NCI-H460 (cell line): ENCODE measurements at places on chromosomes 4 and X. TPM values are rescaled to one million over a fixed set of nuclear protein-coding genes. Genes with fewer than 3 reads are reported as not detected.

The EDA2R gene
- 30.6 and 32.2 TPM in 2 replicates for total RNA-seq

DNA sequence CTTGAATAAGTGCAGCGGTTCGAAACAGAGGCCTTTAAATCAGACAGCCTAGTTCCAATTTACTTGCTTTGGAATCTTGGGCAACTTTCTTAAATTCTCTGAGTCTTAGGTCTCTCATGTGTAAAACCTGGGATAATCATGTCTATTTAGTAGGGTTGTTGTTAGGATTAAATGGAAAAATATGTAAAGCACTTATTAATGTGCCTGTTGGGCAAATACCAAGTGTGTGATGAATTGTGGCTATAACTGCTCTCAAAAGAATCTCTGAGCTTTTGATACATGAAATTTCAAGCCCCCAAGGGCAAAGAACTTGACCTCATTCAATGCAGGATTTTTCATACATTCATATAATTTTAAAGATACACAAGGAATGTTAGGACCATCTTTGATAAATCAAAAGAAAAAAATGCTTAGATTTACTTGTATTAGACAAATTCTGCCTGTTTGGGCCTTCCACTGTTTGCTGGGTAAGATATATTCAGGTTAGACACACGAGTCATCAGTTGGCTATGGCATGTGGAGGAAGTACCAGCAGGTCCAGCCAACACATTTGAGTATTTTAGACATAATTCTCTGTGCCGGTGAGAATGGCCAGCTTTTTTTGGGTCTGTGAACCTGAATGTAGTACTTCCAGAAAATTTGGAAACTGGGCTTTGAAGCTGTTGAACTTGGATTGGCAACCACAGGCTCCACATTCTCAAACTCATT lies 241.4 kb upstream of the CNKSR2 start:
- DNase-seq = no peak

The NXF2 gene
- total RNA-seq = not detected in 2 replicates

The SOWAHD gene
- total RNA-seq = not detected in 2 replicates

DNA sequence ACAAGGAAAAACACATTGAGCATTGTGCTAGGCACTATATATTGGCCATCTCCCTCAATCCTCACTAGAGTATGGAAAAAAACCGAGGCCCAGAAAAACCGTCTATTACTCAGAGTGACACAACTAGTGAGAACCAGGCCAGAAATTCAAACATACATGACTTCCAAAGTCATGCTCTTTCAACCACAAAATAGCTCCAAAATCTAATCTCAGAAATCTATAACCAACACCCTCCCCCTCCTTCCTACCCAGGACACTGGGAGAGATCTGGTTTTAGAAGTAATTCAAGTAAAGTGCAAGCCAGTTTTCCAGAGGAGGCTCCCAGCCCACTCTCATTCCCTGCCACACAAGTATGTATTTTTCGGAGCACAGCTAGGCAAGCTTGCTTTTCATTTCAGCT lies 7.6 kb downstream of the HS3ST1 start:
- no peak for DNase-seq

DNA sequence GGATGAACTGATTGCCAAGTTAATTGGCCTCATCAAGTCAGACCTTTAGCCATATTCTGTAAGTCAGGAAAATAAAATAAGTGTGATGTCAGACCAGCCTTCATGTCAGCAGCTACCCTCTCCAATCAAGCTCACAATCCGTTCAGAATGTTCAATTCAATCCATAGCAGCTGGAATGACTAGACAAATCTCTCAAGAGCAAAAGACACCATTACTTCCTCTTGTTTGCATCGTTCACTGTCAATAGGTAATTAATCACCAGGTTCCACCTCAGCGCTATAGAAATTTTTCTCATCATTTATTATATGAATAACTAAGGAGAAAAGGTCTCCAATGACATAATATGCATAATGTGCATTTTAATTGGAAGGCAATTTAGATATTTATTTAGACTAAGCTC lies 321.0 kb upstream of the GRIA3 start:
- DNase-seq = no peak

The EMCN gene
- total RNA-seq = not detected in 2 replicates

The ADRA2C gene
- total RNA-seq = 15.0 and 19.8 TPM in 2 replicates

The CEP44 gene
- total RNA-seq = 19.6 and 24.1 TPM in 2 replicates

DNA sequence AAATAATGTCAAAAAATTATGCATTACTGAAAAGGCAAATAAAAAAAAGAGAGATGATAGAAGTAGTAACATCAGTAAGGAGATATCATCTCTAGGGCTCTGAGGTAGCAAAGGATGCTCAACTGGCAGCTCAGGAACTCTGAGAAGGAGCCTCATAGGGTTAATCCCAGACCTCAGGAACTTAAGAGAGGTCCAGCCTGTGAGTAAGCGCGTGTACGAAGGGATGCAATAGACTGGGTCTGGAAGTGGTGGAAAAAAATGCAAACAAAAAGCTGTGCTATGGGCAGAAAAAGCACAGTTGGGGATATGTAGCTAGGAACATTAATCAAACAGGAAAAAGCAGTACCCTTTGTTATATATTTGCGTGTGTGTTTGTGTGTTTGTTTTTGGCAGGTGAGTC lies 282.0 kb downstream of the GALNTL6 start:
- DNase-seq = no peak

GRCh38 chr4:168221301-168221700 lies 97.3 kb downstream of the DDX60 start:
- no peak for DNase-seq

The DSPP gene
- not detected in 2 replicates for total RNA-seq

DNA sequence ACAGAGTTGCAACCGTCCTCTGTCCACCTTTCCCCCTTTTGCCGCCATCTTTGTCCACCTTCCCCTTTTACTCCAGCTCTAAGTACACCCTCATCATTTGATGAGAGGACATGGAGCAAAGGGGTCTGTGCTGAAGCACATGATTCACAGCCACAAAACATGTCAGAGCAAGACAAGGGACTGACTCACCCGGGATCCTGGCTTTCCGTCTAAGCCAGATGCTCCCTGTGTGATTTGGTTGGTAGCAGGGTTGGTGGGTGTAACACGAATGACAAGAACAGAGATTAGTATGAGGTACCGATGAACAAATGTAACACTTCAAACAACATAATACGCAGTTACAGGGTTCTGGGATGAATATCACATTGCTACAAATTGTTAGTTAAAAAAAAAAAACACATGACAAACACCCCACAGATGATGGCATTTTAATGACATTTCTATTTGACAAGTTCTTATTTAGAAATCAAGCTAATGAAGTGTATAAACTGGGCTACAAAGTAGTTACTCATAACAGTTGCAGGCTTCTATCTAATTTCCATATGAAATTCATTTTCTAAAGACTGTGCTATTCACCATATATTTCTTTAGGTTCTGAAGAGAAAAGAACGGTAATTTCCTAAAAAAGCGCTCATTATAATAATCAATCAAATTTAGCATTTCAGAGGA lies 71.4 kb upstream of the ETNPPL start:
- DNase-seq = no peak

The IGFBP7 gene
- total RNA-seq = 4.3 and 6.5 TPM in 2 replicates

The SRD5A3 gene
- 14.3 and 16.5 TPM in 2 replicates for total RNA-seq

DNA sequence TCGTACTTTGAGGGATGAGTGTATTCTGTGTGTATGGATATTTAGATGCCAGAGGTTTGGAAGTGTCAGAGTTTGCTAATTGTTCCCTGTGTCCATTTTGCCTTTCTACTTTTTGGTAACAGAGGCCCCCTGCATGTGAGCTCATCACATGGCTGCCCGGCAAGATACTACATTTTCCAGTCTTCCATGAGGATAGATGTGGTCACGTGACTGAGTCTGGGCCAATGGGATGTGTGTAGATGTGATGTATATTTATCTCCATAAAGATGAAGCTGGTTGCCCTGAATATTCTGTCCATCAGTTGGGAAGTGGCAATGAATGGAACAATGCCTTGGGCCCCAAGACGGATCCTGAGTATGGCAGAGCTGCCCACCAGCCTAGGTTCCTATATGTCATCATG lies 29.0 kb upstream of the SMS start:
- no peak for DNase-seq

The MAGEA6 gene
- not detected in 2 replicates for total RNA-seq

DNA sequence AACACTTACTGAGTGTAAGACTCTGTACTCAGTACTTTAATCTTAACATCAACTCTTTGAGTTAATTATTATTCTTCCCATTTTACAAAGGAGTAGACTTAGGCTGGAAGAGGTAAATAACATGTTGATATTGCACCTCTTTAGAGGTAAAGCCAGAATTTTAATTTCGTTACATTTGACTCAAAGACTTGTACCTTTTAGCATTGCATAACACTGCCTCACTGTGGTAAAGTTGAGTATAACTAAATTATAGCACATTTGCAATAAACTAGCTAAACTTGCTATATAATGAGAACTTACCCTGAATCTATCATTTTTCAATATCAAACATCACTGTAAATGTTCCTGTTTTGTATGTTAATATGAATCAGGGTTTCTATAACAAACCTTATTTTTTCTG lies 218.5 kb downstream of the PRR32 start:
- DNase-seq = no peak

The DCLK2 gene
- total RNA-seq = 12.0 and 12.8 TPM in 2 replicates

The NWD2 gene
- not detected in 2 replicates for total RNA-seq

The RASL11B gene
- total RNA-seq = 0.20 and 0.35 TPM in 2 replicates

DNA sequence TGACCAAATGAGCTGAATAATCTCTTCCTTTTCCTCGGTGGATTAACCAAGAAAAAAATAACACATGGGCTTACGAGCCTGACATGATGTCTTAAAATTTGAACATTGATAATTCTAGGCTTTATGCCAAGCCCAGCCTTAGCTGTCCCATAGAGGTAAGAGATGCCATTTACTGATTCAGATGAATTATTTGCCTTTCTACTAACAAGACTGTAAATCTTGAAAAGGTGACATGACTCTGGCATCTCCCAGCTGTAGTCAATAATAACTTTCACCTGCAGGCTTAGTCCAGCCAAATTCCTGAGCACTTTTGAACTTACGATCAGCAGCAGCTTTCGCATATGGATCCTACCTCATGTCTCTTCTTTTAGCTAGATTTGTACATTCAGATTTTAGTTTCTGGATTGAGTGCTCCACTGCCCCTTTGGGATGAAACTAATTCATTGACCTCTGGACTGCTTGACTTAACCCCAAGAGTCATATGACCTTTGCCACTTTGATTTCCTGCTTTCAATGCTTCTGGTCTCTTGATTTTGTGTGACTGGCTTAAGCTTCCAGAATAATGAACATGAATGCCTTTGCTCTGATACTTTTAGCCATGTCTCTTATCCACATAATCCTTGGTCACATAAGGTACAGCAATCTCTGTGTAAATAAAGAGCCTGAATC lies 876.4 kb upstream of the SLIT2 start:
- no peak for DNase-seq

- DNase-seq = no peak
These were observed 10.3 kb downstream of the SNX25 start for GRCh38 chr4:185219551-185220344.

The GRXCR1 gene
- total RNA-seq = not detected in 2 replicates

The RAB33B gene
- 8.1 and 9.7 TPM in 2 replicates for total RNA-seq

DNA sequence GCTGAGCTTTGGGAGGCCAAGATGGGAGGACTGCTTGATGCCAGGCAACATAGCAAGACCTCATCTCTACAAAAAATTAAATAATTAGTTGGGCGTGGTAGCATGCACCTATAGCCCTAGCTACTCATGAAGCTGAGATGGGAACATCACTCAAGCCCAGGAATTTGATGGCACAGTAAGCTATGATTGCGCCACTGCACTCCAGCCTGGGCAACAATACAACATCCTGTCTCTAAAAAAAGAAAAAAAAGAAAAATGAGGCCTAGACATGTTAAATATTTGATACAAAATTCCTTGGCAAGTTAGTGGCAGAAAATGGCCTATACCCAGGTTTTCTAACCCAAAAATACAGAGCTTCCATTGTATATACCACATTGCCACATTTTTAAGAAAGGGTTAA lies 88.1 kb upstream of the MAB21L2 start:
- no peak for DNase-seq

The SPANXD gene
- not detected in 2 replicates for total RNA-seq

DNA sequence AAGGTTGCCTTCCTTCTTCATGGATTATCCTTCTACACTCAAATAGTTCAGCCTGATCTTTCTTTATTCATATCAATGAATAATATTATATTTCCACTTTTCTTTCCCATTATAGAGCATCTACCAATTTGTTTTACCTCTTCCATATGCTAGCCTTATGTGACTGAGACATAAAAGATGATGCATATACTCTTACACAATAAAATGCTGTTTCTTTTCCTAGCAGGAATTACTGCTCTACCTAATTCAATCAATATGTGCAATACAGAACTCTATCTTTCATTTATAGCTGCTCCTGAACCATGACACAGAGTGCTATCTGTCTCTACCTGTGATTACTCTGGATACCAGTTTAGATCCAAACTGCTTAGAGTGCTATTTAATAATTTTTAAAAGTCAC lies 2334.0 kb downstream of the PCDH7 start:
- no peak for DNase-seq

The KLKB1 gene
- total RNA-seq = 0.15 TPM in 1 of 2 replicates, not detected in the other

The NRK gene
- not detected in 2 replicates for total RNA-seq

The NUDT10 gene
- total RNA-seq = 0.50 and 0.81 TPM in 2 replicates

The ZDHHC15 gene
- total RNA-seq = not detected in 2 replicates

DNA sequence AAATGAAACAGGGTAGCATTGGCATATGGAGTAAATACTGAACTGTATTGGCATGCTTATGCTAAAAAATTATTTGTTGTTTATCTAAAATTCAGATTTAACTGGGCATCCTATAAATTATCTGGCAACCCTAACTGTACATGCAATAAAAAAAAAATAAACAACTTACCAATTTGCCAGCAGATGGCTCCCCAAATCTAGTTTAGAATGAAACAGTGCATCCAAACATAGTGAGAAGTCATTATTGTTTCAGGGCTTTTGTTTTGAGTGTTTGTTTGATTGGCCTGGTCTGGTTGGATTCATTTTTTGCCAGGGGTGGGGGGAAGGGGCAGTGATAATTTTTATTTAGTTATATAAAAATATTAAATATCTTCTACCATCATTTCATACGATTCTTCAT lies 12.8 kb upstream of the NSUN7 start:
- peak; percentile 39 for DNase-seq

The GDPD2 gene
- not detected in 2 replicates for total RNA-seq

GRCh38 chr4:39770969-39771724 lies 73.2 kb downstream of the UBE2K start:
- DNase-seq = no peak

- DNase-seq = no peak
These were observed 86.8 kb downstream of the SH2D1A start for GRCh38 chrX:124433186-124433585.

- no peak for DNase-seq
These were observed 105.8 kb upstream of the MAGEB18 start for GRCh38 chrX:26032111-26032912.

- DNase-seq = no peak
These were observed 111.8 kb upstream of the MAP3K15 start for GRCh38 chrX:19627081-19627480.
